ENCODE measurements at places on chromosomes 16 and 17. TPM values are rescaled to one million over a fixed set of nuclear protein-coding genes. Genes with fewer than 3 reads are reported as not detected.

The ADGRG1 gene
- polyA plus RNA-seq, result 19.8 TPM

The MEOX1 gene
- polyA plus RNA-seq, result 0.72 TPM

The CA10 gene
- polyA plus RNA-seq, result 2.8 TPM

The ADAD2 gene
- 2.3 TPM for polyA plus RNA-seq

The CEP112 gene
- 6.4 TPM for polyA plus RNA-seq

The TEPSIN gene
- 3.1 TPM for polyA plus RNA-seq

The MVD gene
- 257 TPM for polyA plus RNA-seq

The KRT33B gene
- polyA plus RNA-seq, result not detected

The CCT6B gene
- 14.3 TPM for polyA plus RNA-seq

The PABPN1L gene
- polyA plus RNA-seq, result 1.1 TPM

The KRT31 gene
- polyA plus RNA-seq, result not detected

The KCNJ2 gene
- polyA plus RNA-seq, result 0.91 TPM

The OTOP2 gene
- polyA plus RNA-seq, result 0.03 TPM

The SPIRE2 gene
- 2.8 TPM for polyA plus RNA-seq

The EVI2B gene
- polyA plus RNA-seq, result 2.4 TPM

The NDUFAF8 gene
- polyA plus RNA-seq, result 38.9 TPM

The CD19 gene
- 0.26 TPM for polyA plus RNA-seq

The KIF2B gene
- not detected for polyA plus RNA-seq

The SLC6A4 gene
- 0.08 TPM for polyA plus RNA-seq

The GPR142 gene
- polyA plus RNA-seq, result 0.13 TPM

The NUFIP2 gene
- polyA plus RNA-seq, result 12.5 TPM

The PNMT gene
- polyA plus RNA-seq, result 477 TPM

The SDR42E2 gene
- polyA plus RNA-seq, result 0.10 TPM

The RMI2 gene
- 1.3 TPM for polyA plus RNA-seq

The EFCAB5 gene
- 0.08 TPM for polyA plus RNA-seq

The MYH8 gene
- not detected for polyA plus RNA-seq

The KRTAP3-3 gene
- polyA plus RNA-seq, result not detected

The KRT24 gene
- 0.24 TPM for polyA plus RNA-seq

The IRF8 gene
- polyA plus RNA-seq, result 8.3 TPM

The CES3 gene
- 0.48 TPM for polyA plus RNA-seq

The KRT9 gene
- not detected for polyA plus RNA-seq

The POLDIP2 gene
- polyA plus RNA-seq, result 74.2 TPM

The TBC1D26 gene
- 0.54 TPM for polyA plus RNA-seq

The KCNH6 gene
- 0.32 TPM for polyA plus RNA-seq

The TOB1 gene
- 75.4 TPM for polyA plus RNA-seq

The PRRT2 gene
- 32.0 TPM for polyA plus RNA-seq

The MYH1 gene
- polyA plus RNA-seq, result not detected

The CDH8 gene
- 0.64 TPM for polyA plus RNA-seq

The LDAF1 gene
- 8.3 TPM for polyA plus RNA-seq

The EEF2KMT gene
- 7.2 TPM for polyA plus RNA-seq

The MSLN gene
- polyA plus RNA-seq, result 0.13 TPM

The SPN gene
- polyA plus RNA-seq, result 0.64 TPM

The KRTAP3-1 gene
- not detected for polyA plus RNA-seq

The ZNF469 gene
- polyA plus RNA-seq, result 0.88 TPM

The PARD6A gene
- 6.7 TPM for polyA plus RNA-seq

Data from adrenal gland (tissue), 19 donors.